ENCODE measurements at places on chromosomes 12 and 14. TPM values are rescaled to one million over a fixed set of nuclear protein-coding genes. Genes with fewer than 3 reads are reported as not detected.

DNA sequence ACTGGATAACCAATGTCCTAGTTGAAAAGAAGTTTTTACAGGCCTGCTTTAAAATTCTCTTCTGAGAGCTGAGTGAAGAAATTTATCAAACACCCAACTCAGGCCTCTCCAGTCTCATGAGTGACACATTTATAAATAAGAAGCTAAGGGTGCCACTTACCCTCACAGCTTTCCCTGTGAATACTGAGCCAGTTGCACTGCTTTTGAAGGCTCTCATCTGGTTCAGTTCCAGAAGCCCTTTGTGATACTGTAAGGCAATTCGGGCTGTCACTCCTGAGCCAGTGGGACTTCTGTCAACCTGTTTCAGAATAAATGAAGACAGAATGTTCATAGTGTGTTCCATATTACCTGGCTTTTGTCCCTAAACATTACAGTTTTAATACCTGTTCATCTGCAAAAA, 8.5 kb downstream of the L3HYPDH start:
- peaks cover 7% of the 10 kb centered on the region for H3K36me3 ChIP-seq
- H3K4me1 ChIP-seq = peaks cover 8% of the 10 kb centered on the region
- H3K27me3 ChIP-seq = no peaks in the 10 kb centered on the region
- DNase-seq = no peak

GRCh38 chr12:60211244-60211643, 615.4 kb downstream of the SLC16A7 start:
- no peaks in the 10 kb centered on the region for H3K4me1 ChIP-seq
- H3K36me3 ChIP-seq = no peaks in the 10 kb centered on the region
- no peak overlapping the region for H3K27ac ChIP-seq
- DNase-seq = no peak
- no peak overlapping the region for H3K4me3 ChIP-seq
- no peaks in the 10 kb centered on the region for H3K27me3 ChIP-seq

DNA sequence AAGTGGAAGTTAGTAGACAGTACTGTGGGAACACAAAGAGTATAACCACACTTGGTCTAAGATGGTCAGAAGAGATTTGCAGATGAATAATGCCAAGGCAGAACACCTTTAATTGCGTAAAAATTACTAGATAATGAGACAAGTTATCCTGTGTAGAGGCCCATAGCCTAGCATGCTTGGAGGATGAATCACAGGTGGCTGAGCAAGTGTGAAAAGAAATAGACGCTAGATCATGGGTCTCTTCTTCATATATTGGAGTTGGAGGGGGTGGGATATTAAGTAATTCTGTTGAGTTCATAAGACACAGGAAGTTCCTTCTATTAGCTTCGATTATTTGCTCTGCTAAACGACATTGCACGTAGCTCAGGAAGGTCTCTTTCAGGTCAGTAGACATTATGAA, 454.3 kb upstream of the LMO3 start:
- H3K36me3 ChIP-seq = no peaks in the 10 kb centered on the region
- no peak overlapping the region for H3K27ac ChIP-seq
- no peak overlapping the region for H3K4me3 ChIP-seq
- no peaks in the 10 kb centered on the region for H3K27me3 ChIP-seq
- no peaks in the 10 kb centered on the region for H3K4me1 ChIP-seq

Gene LMO3
- total RNA-seq = not detected

Gene SINHCAF
- total RNA-seq = 181 TPM

Gene NANOG
- total RNA-seq = not detected

Gene IRAK3
- 0.45 TPM for total RNA-seq

Gene PYGL
- total RNA-seq = 0.71 TPM

Gene KRT1
- total RNA-seq = not detected

Measured in activated CD4-positive, alpha-beta memory T cell treated with anti-CD3 and anti-CD28 coated beads for 36 hours (primary cell).